SK-N-SH (cell line): ENCODE measurements at places on chromosomes 7 and 10. TPM values are rescaled to one million over a fixed set of nuclear protein-coding genes. Genes with fewer than 3 reads are reported as not detected.

GSTO2 gene
- 0.47 and 0.49 TPM in 2 replicates for polyA plus RNA-seq

RBP4 gene
- polyA plus RNA-seq, result not detected in 2 replicates

SPDYE2 gene
- polyA plus RNA-seq, result not detected in 2 replicates

KLF14 gene
- 0.02 TPM in 1 of 2 replicates, not detected in the other for polyA plus RNA-seq

TFR2 gene
- polyA plus RNA-seq, result 0.30 and 0.32 TPM in 2 replicates

SHOC2 gene
- polyA plus RNA-seq, result 6.9 and 10.6 TPM in 2 replicates
